ENCODE measurements at places on chromosomes 16 and 17. TPM values are rescaled to one million over a fixed set of nuclear protein-coding genes. Genes with fewer than 3 reads are reported as not detected.
A peak's percentile ranks its signal among the peaks of the same experiment; 100 is the strongest.

GRCh38 chr16:85628645-85629044 lies 15.5 kb downstream of the GSE1 start:
- DNase-seq: no peak
- H3K27ac ChIP-seq: no peak overlapping the region
- no peaks in the 10 kb centered on the region for H3K27me3 ChIP-seq
- no peaks in the 10 kb centered on the region for H3K36me3 ChIP-seq
- no peak overlapping the region for H3K4me3 ChIP-seq
- peaks cover 22% of the 10 kb centered on the region for H3K4me1 ChIP-seq

DNA sequence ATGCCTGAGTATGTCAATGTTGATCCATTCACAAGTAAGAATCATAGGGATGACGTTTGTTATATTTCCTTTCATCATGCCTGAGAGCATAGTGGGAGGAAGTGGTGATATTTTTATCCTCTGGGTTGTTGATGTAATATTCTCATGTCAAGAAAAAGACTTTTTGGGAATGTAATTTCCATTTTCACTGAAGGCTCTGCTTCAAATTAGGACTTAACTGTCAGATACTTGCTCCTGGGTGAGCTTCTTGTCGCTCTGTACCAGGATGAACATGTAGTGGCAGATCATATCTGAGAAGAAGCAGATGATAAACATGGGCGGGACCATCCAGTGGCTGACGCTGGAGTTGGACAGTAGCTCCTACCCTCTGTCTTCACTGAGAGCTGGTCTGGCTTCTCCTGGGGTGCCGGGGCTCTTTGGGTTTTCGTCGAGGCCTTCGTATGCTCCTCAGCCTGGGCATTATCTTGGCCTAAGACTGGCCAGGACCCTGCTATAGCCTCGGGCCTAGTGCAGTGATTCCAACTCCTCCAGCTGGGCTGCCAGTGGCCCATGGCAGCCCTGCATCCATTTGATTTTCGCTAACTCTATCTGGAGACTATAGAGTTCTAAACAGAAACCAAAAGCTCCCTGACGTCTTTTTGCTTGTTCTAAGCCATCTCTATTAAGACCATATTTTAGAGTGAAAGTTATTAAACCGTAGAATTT lies 19.7 kb downstream of the CYB5B start:
- no peaks in the 10 kb centered on the region for H3K27me3 ChIP-seq
- H3K36me3 ChIP-seq: peaks cover 7% of the 10 kb centered on the region
- no peak for DNase-seq

GRCh38 chr16:66728117-66728787 lies 23.2 kb downstream of the DYNC1LI2 start:
- H3K27me3 ChIP-seq: no peaks in the 10 kb centered on the region
- no peak overlapping the region for H3K4me3 ChIP-seq
- DNase-seq: peak; percentile 42
- peaks cover 7% of the 10 kb centered on the region for H3K36me3 ChIP-seq
- H3K4me1 ChIP-seq: peaks cover 4% of the 10 kb centered on the region

- no peak overlapping the region for H3K27ac ChIP-seq
- H3K4me3 ChIP-seq: no peak overlapping the region
- H3K27me3 ChIP-seq: no peaks in the 10 kb centered on the region
- no peak for DNase-seq
- no peaks in the 10 kb centered on the region for H3K4me1 ChIP-seq
Observed at GRCh38 chr16:10693889-10694288, 841 bp downstream of the TEKT5 start.

- no peak overlapping the region for H3K4me3 ChIP-seq
- no peaks in the 10 kb centered on the region for H3K36me3 ChIP-seq
- H3K27ac ChIP-seq: peak overlapping the region; percentile 88
- H3K27me3 ChIP-seq: no peaks in the 10 kb centered on the region
Observed at GRCh38 chr16:31451681-31452351, 7.5 kb upstream of the ARMC5 start.

DNA sequence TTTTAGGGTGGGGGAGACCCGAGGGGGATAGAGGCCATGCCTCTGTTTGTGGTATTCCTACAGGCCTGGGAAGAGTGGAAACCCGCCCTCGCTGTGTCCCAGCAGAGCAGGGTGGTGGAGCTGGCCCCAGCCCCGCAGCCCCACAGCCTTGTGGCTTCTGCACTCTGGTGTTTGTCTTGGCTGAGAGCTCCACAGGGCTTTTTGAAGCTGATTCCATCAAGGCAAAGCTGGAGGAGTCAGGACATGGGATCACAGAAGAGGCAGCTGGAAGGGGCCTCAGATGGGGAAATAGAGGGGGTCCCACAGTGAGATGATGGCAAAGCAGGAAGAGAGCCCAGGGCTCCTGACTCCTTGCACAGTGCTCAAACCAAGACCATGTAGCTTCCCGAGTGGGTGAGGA lies 5.0 kb upstream of the WFIKKN2 start:
- DNase-seq: no peak
- peaks cover 46% of the 10 kb centered on the region for H3K27me3 ChIP-seq
- no peak overlapping the region for H3K27ac ChIP-seq
- H3K4me1 ChIP-seq: no peaks in the 10 kb centered on the region
- H3K4me3 ChIP-seq: no peak overlapping the region

DNA sequence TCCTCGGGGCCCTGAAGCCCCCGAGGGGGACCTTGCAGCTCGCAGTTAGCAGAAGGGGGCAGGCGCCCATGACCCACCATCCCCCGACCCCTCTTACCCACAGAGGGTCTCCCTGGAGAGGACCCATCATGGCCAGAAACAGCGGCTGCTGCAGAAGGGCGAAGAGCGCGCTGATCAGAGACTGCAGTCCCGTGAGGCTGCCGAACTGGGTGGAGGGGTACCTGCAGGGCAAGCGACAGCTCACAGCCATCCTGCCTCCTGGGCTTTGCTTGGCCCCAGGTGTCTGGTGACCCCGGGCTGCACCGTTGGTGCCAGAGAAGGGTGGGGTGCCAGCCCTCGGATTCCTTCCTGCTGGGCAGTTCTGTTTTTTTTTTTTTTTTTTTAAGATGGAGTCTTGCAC lies 13.9 kb upstream of the PITPNA start:
- DNase-seq: no peak
- no peaks in the 10 kb centered on the region for H3K27me3 ChIP-seq
- no peak overlapping the region for H3K27ac ChIP-seq
- no peak overlapping the region for H3K4me3 ChIP-seq

GRCh38 chr17:39195568-39196160 lies 1.8 kb downstream of the CACNB1 start:
- H3K4me3 ChIP-seq: peak overlapping the region; percentile 91
- H3K4me1 ChIP-seq: peaks cover 42% of the 10 kb centered on the region
- no peaks in the 10 kb centered on the region for H3K27me3 ChIP-seq
- H3K27ac ChIP-seq: peak overlapping the region; percentile 13
- no peaks in the 10 kb centered on the region for H3K36me3 ChIP-seq

DNA sequence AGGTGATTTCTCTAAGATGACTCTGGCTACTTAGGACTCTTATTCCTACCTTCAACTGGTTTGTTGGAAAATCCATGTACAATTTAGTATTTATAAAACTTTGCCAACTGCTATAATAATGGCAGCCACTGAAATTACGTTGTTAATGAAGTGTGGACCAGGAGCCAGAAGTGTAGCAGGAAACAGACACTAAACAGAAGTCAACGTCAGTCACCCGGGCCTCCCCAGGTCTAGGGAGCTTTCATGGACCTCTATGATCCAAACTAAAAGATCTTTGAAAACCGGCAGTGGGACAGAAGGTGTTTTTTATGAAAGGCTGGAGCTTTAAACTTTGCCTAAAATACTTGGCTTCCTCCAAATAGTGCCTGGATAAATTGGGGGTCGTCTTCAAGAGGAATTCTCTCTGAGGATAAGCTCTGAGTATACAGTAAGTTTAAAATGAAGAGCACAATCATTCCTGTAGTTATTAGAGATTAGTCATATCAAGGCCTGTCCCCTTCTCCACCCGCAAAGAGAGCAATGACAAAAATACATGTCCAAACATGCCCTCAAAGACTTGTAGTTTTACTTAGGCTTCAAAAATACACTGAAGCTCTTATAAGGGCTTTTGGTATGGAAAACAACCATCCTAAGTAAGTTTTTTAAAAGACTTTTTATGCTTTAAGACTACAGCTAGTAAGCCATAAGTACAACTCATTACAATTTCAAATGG lies 34.6 kb downstream of the DCUN1D3 start:
- no peak overlapping the region for H3K27ac ChIP-seq
- H3K4me1 ChIP-seq: peaks cover 14% of the 10 kb centered on the region
- H3K4me3 ChIP-seq: no peak overlapping the region
- H3K27me3 ChIP-seq: no peaks in the 10 kb centered on the region
- no peak for DNase-seq

DNA sequence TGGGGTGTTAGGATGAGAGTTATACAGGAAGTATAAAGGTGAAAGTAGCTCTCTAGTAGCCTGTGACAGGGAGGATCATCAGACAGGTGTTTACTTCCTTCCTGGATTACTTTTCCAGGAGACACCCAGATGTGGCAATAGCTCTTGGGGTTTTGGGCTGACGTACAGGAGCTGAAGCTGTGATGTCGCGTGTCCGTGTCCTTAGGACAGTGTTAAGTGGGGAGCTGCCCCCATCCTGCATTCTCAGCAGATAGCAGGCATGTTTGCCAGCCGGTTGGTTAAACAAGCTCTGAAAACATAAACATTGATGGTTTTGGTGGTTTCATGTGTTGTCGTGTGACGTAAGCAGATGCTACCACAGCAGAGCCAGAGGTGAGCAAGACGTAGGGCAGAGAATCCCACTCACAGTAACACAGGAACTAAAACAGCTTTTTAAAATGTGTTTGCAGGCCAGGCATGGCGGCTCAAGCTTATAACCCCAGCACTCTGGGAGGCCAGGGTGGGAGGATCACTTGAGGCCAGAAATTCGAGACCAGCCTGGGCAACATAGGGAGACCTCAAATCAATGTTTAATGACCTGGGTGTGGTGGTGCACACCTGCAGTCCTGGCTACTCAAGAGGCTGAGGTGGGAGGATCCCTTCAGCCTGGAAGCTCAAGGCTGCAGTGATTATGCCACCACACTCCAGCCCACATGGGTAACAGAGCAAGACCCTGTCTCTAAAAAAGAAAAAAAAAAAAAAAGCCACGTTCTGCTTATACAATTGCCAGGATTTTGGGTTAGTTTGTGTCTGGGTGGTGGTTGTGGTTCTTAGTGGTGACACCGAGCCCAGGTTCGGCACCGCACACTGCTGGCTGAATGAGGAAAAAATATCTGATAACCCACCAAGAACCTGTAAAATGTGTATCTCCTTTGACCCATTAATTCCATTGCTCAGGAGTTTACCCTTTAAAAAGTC lies 18.2 kb upstream of the IL17C start:
- no peak overlapping the region for H3K4me3 ChIP-seq
- DNase-seq: no peak
- H3K27ac ChIP-seq: no peak overlapping the region
- H3K4me1 ChIP-seq: peaks cover 15% of the 10 kb centered on the region
- peaks cover 15% of the 10 kb centered on the region for H3K36me3 ChIP-seq
- no peaks in the 10 kb centered on the region for H3K27me3 ChIP-seq

Gene NPIPB13
- 0.35 TPM for polyA plus RNA-seq

Gene CEMP1
- polyA plus RNA-seq: 2.4 TPM

Gene LRRC36
- polyA plus RNA-seq: not detected

Gene GPRC5C
- not detected for polyA plus RNA-seq

All from naive B cell (primary cell).